ENCODE measurements at places on chromosomes 12 and 14.

- DNase-seq: no peak
Observed at GRCh38 chr12:89789862-89790261, 81.2 kb upstream of the ATP2B1 start.

DNA sequence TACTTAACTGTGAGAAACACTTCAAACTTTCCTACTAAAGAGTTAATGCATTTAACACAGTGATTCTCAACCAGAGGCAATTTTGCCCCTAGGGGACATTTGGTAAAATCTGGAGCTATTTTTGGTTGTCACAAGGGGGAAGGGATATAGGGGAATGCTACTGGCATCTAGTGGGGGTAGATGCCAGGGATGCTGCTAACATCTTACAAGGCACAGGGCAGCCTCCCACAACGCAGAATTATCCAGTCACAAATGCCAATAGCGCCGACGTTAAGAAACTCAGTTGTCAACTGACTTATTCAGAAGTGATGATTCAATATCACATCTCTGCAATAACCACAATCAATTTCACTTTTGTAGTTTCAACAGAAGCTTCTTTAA lies 2.0 kb downstream of the EEA1 start:
- DNase-seq: no peak

DNA sequence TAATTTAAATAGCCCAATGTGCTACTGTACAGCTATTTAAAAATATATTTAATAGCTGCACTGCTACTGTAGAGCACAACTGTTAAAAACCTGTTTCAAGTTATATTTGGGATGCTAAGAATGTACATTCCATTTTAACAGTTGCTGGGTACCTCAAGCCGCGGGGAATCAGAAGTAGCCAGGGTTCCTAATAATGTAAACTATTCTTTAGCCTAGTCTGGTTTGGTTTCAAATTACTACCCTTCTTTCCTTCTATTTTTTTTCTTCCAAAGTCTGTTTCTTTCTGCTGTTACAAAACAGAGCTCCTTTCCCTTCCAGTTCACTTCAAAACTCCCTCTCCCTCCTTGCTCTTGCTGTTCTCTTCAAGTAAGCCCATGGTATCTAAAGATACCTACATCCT lies 21.3 kb downstream of the SCAF11 start:
- no peak for DNase-seq

GRCh38 chr14:65032319-65032718 lies 45.6 kb downstream of the FNTB start:
- no peak for DNase-seq

- DNase-seq: no peak
Observed at GRCh38 chr12:49703647-49704137, 3.5 kb downstream of the FMNL3 start.

- DNase-seq: no peak
Observed at GRCh38 chr12:110229409-110229808, 51.6 kb upstream of the ATP2A2 start.

DNA sequence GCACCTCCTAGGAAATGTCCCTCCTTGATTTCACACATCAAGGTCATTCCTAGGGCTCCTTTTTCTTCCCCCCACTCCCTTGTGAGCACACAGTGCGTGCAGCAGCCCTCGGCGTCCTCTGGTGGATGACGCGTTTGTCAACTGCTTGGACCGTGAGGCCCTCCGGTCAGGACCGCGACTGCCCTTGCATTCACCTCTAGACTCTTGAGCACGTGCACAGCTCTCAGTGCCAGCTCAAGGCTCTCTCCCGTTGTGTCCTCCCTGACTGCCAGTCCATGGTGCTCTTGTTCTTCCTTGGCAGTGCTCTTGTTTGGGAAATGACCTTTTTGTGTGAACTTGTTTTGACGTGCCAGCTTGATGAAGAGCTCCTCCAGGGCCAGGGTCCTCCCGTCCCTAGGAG lies 67.9 kb downstream of the TSPAN9 start:
- no peak for DNase-seq

GRCh38 chr14:102868956-102869547 lies 53.4 kb upstream of the AMN start:
- no peak for DNase-seq

DNA sequence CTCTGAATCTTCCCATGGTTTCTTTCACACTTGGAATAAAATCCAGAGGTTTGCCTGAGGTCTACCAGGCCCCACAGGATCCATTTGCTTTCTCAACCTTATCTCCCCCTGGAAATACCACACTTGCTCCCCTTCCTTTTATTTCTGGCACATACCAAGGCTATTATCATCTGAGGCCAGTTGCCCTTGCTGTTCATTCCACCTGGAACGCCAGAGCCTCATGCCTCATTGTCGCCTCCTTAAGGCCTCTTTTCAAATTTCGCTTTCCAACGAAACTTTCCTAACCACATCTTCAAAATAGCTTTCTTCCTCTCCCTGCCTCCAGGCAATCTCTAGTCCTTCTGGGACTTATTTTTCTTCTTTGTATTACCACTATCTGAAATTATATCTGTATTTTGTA lies 11.2 kb upstream of the LRIG3 start:
- DNase-seq: no peak
